ENCODE measurements at places on chromosomes 6 and 20.

DNA sequence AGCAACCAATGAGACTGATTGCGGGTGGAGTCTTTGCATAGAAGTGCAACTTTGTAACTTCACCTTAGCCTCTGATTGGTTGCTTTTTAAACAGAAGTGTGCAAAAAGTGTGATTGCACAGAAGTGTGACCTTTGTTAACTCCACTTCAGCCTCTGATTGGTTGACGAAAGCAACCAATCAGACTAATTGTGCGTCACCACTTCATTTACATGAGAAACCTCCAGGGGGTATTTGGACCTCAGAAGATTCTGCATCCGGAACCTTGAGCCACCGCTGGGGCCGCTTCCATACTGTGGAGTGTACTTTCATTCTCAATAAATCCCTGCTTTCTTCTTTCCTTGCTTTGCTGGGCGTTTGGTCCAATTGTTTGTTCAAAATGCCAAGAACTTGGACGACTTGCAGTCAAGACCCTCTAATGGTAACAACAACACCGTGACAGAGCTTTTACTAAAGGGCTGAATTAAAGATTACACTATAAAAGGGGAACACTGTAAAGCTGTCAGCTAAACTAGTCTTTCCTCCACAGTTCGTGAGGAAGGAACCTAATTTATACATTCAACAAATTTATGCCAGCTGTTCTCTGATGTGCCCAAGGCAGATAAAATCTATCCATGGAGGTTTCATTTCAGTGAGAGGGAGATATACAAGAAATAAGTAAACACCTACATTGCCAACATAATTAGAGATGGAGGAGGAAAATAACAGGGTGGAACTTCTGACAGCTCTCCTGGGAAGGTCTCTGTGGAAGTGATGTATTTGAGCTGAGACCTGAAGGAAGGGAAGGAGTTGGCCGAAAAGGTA is 1.4 kb upstream of the HECA start:
- DNase-seq = no peak

DNA sequence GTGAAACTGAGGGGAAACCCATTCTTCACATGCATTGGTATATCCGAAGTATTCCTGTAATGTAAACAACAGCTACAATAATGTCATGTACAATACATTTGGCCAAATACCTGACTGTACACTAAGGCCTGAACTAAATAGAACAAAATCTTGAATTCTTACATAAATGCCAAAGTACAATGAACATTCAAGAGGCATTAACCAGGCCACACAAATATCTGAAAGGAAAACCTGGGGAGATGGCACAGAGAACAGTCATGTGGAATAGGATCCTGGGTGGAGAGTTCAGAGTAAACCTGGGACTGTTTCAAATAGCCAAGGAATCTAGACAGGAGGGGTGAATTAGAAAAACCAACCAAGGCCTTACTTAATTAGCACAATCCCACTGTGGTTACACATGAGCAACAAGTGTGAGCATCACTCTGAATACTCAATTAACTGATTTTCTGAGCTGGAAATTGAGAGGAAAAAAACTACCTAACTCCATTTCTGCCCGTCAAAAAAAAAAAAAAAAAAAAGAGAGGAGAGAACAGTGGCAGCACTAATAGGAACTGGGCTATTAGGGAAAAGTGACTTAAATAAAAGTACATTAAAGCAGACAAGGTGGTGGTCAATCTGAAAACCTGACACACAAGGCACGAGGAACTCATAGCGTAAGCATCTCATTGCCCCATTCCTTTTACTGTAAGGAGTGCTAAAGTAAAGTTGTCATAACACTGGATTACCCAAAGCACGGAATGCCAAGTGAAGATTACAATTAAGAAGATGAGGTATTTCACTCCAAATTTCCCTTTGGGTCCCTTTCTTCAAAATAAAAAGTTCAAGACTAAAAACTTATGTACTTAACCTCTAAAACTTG is 10.9 kb downstream of the SNX5 start:
- no peak for DNase-seq

DNA sequence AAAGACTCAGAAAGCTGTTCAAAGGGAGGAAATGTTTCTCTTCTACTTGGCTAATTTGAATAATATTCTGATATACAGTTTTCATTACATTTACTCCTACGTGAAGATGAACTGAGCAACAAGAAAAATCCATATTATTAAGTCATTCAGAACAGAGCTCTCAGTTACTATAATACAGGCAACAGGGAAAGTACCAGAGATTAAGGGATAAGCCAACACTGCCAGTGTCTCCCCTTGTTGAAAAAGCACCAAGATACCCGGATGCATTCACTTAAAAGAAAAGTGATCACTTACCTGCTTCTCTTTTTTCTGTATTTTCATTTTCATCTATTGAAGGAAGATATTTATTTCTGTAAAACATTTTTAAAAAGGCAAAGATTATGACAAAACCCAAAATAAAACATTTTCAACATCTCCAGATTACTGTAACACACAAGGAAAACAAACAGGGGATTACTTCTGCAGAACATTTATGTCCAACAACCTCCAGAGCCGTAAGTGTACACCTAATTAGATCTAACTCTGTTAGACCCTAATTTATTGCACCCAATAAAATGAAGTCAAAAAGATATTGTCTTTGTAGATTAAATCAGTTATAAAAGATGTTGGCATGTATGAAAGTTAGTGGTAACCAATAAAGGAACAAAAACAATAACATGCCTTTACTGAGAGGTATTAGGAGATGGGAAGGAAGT is 67.0 kb downstream of the CHD6 start:
- no peak for DNase-seq

DNA sequence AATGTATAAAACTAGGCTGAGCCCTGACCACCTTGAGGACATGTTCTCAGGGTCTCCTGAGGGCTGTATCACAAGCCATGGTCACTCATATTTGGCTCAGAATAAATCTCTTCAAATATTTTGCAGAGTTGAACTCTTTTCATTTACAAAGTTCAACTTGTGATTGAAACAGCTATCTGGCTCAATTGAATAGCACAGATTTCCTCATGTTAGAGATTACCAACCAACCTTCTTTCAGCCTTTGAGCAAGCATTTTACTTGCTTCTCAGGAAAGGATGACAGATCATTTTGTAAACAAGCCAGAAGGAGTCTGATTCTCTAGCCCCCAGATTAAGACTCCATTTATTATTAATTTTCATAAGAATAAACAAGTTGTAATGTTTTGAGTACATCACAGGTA is 111.0 kb upstream of the DOK5 start:
- no peak for DNase-seq

- no peak for DNase-seq
Observed at GRCh38 chr6:26172608-26172968, 85.4 kb downstream of the HFE start.

- no peak for DNase-seq
Observed at GRCh38 chr6:29477923-29478450, 9.8 kb downstream of the MAS1L start.

DNA sequence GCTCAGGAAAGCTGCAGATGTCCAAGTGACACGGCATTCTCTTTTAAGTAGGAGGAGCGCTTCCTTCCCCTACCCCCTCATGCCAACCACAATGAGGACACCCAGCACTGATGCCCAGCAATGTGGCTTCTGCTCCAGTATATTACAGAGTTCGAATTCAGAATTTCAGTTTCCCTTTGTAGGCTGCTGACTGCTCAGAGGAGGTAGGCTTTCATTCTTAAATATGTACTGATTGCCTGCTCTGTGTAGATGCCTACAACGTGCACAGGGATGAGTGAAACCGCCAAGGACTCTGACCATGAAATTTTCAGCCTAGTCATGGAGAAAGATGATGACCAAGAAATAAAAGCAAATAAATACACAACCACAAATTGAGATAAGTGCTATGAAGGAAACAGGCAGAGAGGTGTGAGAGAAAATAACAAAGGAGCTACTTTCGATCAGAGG is 50.9 kb upstream of the TNFAIP3 start:
- DNase-seq = no peak

- DNase-seq = no peak
Observed at GRCh38 chr6:161377116-161377515, 103.3 kb upstream of the AGPAT4 start.

DNA sequence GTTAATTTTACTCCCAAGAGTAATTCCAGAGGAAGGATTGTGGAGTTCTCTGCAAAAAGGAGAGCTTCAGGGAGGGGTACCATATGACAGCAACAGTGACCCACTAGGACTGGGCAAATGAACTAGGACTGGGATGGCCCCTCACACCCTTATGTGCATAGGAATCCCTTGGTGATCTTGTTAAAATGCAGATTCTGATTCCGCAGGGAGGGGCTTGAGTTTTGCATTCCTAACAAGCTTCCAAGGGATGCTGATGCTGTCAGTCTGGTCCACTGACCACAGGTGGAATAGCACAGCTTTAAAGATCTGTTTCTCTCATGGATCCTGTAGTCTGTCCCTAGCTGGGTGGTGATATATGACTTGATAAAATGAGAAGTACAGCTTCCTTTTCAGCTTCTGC is 6.3 kb upstream of the FOXA2 start:
- DNase-seq = no peak

GRCh38 chr6:11921017-11921438 is 91.1 kb upstream of the HIVEP1 start:
- no peak for DNase-seq

All from NCI-H1048 (cell line).